ENCODE measurements at places on chromosomes 6 and 20.

DNA sequence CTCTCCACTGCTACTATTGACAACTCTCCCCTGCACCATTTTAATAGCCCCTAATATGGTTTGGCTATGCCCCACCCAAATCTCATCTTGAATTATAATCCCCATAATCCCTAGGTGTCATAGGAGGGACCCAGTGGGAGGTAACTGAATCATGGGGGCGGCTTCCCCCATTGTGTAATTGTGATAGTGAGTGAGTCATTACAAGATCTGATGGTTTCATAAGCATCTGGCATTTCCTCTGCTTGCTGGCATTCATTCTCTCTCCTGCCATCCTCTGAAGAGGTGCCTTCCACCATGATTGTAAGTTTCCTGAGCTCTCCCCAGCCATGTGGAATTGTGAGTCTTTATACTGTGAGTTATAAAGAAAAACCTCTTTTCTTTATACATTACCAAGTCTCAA is 74.1 kb upstream of the TCF21 start:
- peak; percentile 23 for DNase-seq

DNA sequence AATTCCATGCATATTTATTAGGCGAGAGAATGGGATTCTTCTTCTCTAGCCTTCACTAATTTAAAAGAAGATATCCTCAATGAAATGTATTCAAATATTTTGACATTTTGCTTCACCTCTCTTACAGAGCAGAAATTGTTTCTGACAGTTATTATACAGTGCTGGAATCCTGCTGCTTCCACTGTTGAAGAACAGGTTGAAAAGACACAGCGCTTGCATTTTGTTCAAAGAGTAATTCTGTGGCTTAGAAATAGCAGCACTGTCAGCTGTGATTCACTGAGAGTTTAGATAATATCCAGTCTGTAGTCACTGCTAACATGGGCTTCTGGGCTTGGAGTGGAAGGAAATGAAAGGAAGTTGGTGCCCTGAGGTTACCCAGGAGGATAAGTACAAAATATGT is 117.1 kb upstream of the FBXL4 start:
- DNase-seq = no peak

- no peak for DNase-seq
Measured at GRCh38 chr6:89924231-89924630, 30.0 kb downstream of the GJA10 start.

- DNase-seq = no peak
Measured at GRCh38 chr6:29958921-29959320, 16.6 kb downstream of the HLA-A start.

DNA sequence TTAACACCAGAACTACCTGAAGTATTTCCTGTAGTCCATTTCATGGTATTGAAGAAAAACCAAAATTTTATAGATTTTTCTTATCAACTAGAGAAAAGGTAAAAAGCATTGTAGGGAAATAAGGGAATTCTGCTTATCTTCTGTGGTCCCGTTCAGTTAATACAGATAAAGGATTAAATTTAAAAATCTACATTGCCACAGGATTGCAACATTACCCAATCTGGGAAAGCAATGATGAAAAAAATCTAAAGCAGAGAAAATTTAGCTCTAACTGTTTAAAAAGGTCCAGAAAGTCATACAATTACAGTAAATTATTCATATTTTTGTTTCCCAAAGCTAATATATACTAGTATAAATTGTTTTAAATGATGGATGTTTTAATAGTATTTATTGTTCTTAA is 18.0 kb downstream of the POLH start:
- DNase-seq = no peak

DNA sequence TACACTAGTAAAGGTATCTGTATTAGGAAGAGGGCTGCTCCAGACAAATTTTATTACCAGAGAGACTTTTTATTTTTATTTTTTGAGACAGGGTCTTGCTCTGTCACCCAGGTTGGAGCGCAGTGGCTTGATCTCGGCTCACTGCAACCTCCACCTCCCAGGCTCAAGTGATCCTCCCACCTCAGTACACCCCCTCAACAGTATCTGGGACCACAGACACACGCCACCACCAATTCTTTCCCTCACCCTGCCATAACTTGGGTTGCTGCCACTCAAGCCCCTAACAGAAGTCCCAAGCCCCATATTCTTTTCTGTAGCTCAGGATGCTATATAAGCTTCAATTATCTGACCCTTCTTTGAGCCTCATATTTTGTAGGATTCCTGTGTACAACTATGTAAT is 6.9 kb downstream of the BCL2L1 start:
- no peak for DNase-seq

- DNase-seq = no peak
Measured at GRCh38 chr6:129007701-129008373, 124.9 kb downstream of the LAMA2 start.

GRCh38 chr20:47318027-47318585 is 38.4 kb downstream of the ZMYND8 start:
- DNase-seq = peak; percentile 81

GRCh38 chr6:105553171-105553570 is 150.3 kb upstream of the PREP start:
- DNase-seq = no peak

DNA sequence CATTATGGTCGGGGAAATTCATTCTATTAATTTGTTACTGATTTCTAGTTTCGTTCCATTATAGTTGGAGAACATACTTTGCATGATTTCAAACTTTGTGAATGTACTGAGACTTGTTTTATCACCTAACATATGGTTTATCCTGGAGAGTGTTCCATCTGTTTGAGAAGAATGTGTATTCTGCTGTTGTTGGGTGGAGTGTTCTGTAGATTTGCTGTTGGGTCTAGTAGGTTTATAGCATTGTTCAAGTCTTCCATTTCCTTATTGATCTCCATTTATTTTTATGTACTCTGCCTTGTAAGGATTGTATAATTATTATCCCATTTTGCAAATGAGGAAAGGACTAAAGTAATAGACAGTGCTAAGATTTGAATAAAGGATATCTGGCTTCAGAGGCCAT is 85.4 kb downstream of the RREB1 start:
- DNase-seq = no peak

DNA sequence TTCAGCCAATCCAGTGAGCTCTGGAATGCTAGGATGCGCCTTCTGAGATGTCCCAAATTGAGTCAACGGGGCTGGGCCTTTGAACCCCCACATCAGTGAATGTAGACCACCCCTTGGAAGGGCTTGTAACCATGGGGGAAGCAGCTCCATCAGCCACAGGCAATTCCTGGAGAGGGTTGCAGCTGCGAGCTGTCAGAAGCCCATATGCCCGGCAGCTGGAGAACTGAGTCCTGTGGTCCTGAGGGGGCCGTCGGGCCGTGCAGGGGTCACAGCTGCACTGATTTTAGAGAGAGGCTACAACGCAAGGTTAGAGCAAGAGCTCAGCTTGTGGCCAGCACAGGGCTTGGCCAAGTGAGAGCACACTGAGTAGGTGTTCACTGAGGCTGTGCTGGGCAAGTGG is 121.3 kb downstream of the TOX2 start:
- DNase-seq = peak; percentile 27

DNA sequence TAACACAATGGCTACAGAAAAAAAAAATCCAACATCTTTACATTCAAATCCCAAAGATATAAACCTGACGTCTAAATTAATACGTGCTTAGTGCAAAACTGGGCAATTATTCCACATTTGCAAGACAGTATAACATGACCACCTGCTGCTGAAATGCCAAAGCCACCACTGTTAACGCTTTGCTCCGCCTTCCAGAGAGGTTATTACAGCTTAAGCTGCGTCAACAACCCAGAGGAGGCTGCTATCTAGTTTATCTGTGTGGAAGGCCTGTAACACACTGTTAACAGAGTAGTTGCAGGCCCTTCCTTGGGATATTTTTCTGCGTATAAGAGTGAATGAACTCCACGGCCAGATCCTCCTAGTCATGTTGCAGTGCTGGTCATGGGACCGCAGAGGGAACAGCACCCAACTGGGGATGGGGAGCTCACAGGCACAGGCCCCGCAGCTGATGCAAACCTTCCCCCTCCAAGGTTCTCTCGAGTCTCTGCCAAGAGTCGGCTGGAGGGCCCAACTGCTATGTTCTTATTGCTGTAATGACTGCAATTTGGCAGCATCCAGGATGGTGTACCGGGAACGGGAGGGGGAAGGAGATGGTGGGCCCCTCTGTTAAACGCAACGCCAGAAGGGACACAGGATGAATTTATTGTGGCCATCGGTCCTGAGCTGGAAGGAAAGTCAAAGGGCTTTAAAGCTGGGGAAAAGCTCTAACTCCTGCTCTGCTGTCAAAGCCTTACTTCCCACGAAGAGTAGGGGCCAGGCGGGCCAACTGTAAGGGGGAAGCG is 993 bp upstream of the NCOA7 start:
- DNase-seq = no peak

DNA sequence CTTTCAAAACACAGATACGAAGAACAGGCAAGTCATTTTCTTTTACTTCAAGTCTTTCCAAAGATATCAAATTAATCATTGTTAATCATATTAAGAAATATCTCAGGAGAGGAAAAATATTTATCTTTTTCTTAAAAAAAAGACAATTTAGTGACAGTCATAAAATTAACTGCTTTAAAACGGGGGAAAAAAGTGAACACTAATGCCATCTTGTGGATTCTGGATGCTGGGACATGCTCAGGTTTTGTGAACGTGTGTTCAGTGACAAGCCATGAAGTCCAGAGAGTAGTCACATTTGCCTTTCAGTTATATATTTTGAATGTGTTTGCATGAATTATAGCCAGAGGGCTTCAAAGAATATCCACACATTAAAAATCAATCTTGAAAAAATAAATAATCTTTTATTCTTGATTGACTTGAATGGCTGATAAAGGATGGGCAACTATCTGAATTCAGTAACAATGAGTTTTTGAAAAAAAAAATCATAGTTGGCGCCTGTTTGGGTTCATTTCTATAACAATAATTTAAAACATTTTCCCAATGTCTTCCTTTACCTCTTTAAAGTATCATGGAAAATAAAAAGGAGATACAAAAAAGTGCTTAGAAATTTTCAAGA is 74.7 kb upstream of the NOX3 start:
- peak; percentile 31 for DNase-seq

- no peak for DNase-seq
Measured at GRCh38 chr20:4069751-4070150, 54.4 kb upstream of the RNF24 start.

DNA sequence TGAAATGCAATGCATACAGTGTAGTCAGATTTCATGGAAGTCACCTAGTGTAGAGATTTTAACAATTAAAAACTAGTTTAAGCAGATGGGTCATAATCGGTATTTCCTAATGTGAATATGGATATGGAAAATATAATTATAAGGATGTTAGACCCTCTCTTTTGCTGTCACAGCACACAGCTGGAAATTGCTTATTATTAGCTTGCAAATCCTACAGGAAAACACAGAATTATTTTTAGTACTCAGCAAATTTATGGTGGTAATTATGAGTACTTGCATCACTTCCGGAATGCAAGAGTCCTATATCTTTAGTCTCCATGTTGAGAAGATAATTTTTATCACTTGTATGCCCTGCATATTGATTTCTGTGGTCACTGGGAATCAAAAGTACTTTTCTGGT is 993.6 kb downstream of the KIF16B start:
- no peak for DNase-seq

GRCh38 chr6:11094411-11094851 is 797 bp downstream of the SMIM13 start:
- peak; percentile 76 for DNase-seq

GRCh38 chr6:69026715-69027114 is 391.6 kb downstream of the ADGRB3 start:
- DNase-seq = no peak

DNA sequence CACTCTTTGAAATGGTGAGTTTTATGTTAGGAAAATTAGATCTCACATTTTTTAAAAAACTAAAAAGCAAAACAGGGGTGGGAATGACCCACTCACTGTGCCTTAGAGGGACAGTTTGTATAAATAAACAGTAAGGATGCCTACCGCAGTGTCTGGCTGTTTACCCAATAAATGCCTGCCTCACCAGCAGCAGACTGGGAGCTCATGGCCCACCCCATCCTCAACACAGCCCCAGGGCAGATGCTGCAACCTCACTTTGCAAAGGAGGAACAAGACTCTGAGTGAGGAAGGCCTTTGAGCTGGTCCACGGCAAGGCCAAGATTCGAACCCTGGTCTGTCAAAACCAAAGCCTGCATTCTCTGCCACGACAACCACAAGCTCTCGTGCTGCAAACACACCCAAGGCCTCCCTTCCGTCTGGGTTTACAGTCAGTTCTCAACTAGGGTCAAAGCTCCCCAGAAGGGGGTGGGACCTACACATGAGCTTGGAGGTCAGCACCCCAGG is 77.8 kb downstream of the BMP7 start:
- DNase-seq = peak; percentile 94

DNA sequence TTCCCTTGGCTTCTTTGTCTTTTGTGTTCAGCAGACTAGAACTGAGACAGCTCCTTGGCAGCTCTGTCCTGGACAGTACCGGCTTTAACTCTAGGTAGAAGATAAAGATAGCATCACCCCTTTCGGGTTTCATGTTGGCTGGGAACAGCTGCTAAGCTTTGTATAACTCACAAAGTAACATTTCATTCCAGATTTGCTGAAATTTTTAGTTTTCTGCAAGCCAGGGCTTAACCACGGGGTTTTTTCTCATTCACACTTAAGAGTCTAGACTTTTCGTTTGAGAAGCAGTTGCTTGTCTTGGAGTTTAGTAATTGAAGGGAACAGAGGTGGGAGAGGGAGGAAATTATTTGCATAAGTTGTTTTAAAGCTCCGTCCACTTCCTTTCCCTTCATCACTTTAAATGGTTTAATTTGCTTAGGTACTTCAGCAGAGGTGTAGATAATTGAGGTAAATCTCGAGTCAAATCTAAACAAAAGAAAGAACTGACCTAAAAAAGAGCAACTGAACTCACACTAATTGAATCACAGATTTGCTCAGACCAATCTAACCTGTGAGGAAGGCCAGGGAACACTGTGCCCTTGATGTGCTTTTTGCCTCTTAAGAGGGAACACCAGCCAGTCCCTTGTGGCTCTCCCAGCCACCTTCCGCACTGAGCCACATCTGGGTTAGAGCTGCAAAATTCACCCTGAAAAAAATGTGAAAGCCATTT is 48.3 kb downstream of the RREB1 start:
- no peak for DNase-seq

DNA sequence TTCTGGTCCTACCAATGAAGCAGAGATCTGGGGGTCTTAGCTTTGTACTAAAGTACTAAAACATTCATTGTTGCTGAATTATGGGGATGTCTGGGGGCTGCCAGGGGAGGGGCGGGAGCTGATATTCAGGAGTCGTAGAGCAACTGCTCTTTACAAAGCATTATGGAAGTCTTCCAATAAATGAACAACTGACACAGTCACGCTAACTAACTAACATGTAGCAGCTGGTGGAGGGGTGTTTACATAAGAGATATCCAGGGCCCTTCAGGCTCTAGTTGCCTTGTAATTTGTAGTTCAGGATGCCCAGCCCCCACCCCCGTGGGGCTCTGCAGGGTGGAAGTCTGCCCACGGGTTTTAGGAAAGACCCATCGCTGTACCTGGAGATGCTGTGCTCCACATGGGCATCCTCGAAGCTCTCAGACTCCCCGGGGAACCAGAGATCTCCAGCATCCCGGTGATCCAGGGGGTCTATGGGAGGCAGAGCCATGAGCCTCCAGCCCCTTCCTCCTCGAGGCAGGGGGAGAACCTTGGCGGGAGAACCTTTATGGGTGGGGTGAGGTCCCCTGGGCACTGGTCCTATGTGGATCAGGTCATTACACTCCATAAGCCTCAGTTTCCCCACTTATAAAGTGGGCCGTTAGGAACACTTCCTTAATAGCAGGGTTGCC is 3.4 kb downstream of the TREM2 start:
- no peak for DNase-seq

GRCh38 chr6:158608221-158608620 is 36.3 kb downstream of the DYNLT1 start:
- DNase-seq = no peak
